ENCODE measurements at places on chromosomes 12 and 14.

DNA sequence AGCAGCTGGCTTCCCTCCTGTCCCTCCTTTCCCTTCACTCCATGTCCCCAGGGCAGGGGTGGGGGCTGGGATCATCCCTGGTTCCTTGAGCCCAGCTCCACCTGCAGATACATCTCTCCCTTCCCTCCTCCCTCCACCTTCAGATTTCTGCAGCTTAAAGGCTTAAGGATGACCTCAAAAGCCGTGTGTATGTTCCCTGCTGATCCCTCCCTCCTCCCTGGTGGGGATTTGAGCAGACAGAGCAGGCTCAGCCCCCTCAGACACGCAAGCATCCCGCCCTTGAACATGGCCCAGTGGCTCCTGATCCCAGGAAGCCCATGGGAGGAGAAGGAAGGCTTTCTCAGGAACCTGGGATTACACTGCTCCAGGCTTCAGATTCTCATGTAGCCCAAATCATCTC, 82.9 kb upstream of the RIN3 start:
- DNase-seq = no peak

DNA sequence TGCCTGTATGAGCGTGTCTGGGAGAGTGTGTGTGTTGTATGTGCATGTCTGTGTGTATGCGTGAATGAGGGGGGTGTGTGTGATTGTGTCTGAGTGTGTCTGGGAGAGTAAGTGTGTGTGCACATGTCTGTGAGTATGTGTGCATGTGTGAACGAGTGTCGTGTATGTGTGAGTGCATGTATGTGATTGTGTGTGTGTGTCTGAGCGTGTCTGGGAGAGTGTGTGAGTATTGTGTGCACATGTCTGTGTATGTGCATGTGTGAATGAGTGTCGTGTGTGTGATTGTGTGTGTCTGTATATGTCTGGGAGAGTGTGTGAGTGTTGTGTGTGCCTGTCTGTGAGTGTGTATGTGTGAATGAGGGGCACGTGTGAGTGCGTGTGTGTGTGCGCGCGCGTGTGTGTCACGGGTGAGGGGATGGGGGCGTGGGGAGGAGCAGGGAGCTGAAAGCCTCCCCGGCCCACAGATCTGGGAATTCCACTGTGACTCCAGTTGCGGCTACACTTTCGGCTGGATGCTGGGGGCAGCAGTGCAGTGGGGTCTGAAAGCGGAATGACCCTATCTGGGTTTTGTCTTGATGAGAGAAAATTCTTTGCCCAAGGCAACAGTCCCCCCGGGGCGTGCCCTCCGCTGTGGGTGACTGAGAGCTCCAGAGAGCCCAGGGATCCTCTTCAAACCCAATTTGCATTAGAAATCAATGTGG, 138.1 kb upstream of the MED13L start:
- no peak for DNase-seq

- DNase-seq = no peak
Observed at GRCh38 chr12:58159941-58160340, 218.6 kb downstream of the ATP23 start.

GRCh38 chr12:23055004-23055403, 430.0 kb downstream of the ETNK1 start:
- DNase-seq = no peak

GRCh38 chr12:68591734-68592418, 18.8 kb upstream of the RAP1B start:
- DNase-seq = no peak

GRCh38 chr14:85533023-85533860, 3.3 kb downstream of the FLRT2 start:
- DNase-seq = no peak

DNA sequence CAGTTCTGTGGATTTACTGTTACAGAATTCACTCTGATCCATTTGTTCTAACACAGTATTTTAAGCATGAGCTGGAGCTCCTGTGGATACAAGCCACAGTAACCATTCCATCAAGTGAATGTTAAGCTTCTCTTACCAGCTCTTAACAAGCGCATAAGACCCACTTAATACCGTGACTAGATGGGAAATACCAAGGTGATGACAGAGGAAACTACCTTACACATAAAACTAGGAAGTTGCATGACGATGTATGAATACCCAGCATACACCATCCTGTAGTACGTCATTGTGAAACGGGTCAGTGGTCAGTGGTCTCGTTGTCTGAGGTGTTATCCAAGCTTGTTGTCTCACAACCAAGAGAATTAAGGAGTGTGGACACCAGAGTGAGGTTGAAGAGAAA, 2.0 kb upstream of the GALC start:
- no peak for DNase-seq

DNA sequence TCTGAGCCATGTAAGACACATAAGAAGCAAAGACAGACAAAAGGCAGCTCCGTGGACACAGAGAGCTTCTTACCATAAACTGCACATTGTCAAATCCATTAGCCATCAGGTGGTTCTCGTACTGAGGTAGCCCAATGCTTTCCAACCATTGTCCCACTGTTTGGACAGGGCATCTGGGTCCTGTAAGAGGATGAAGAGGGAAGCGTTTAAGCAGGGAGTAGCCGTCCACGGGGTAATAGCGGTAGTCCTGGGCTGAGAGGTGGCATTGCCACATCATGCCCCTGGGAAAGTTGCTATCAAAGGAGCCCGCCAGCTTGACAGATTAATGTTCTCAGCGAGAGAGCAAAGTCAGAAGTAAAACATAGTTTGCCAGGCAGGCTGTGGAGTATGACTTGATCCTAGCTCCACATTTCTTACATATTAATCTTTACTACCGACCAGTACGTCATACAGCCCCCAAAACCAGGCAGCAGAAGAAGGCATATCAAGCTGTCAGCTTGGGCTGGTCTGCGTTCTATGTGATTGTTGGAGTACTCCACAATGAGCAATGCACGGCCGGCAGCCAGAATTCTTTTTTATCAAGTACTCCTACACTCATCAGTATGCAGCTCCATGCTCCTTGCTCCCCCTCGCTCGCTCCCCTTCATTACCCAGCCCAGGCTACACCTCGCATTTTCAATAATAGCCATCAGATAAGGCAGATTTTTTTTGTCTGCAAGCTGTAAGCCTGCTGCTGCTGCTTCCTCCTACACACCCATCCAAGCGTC, 493.2 kb upstream of the GARIN6 start:
- no peak for DNase-seq

GRCh38 chr14:90815822-90816662, at the start of gene TTC7B:
TTC7B (minus strand) TSS chr14:90816430; CDS start chr14:90816295, 135 bp downstream.
- no peak for DNase-seq

- no peak for DNase-seq
Observed at GRCh38 chr14:100453930-100454329, 130.8 kb downstream of the SLC25A47 start.

GRCh38 chr12:54390668-54391551, 6.4 kb upstream of the ZNF385A start:
- no peak for DNase-seq

GRCh38 chr12:66860752-66861750, 182.2 kb upstream of the GRIP1 start:
- peak; percentile 7 for DNase-seq

- DNase-seq = peak; percentile 66
Observed at GRCh38 chr12:89352492-89353187, at the start of gene DUSP6. DUSP6 (minus strand) TSS chr12:89352501; CDS start chr12:89352039, 462 bp downstream.

DNA sequence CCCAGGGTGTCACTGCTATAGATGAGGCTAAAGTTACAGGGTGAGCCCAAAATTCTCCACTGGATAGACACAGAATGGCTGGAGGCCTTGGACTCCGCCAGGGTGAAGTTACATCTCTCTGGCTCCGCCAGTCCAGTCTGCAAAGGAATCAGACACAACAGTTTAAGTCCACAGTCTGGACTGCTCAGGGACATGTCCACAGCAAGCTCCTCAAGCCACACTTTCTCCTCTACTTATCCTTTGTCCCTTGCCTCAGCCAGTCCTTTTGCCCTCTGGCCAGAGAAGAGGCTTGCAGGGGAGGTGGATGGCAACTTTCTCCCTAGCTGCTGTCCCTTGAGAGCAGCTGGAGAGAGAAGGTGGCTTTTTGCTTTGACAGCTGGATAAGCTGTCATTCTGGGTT, 28.0 kb downstream of the PTPRB start:
- no peak for DNase-seq

DNA sequence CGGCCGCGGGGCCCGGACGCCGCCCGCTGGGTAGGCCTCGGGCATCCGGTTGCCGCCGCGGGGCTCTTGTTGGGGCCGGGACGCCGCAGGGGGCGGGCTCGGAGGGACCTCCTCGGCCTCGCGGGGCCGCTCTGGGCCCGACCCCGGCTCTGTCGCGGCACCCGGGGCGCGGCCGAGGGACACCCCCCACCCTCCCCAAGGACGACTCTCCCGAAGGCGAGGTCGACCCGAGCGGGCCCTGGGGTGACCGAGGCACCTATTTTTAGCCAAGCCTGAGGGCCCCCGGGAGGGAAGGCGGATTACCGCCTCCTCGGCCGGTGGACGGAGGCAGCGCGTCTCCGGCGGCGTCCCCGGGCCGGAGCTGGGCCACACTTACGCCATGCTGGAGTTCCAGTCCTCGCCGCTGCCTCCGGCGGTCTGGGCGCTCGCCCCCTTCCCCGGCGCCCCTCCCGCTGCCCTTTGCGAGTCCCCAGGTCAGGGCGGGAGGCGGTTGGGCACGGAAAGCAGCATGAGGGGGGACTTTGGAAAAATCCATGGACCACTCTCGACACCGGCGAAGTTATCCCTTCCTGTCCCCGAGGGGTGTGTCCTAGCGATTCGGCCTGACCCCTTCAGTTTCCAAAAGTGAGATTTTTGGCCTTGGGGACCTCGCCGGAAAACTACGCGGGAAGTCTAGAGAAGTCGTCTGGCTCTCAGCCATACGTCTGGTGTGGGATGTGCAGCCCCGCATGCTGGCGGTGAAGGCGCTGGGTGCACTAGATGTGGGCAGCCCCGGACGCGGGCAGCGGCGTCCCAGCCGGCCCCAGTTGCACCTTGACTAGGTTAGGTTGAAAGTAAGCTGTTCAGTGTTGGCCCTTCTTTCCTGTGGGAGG, 699 bp downstream of the KTN1 start:
- peak; percentile 2 for DNase-seq

GRCh38 chr12:57309420-57309819, 58.4 kb upstream of the STAC3 start:
- no peak for DNase-seq

DNA sequence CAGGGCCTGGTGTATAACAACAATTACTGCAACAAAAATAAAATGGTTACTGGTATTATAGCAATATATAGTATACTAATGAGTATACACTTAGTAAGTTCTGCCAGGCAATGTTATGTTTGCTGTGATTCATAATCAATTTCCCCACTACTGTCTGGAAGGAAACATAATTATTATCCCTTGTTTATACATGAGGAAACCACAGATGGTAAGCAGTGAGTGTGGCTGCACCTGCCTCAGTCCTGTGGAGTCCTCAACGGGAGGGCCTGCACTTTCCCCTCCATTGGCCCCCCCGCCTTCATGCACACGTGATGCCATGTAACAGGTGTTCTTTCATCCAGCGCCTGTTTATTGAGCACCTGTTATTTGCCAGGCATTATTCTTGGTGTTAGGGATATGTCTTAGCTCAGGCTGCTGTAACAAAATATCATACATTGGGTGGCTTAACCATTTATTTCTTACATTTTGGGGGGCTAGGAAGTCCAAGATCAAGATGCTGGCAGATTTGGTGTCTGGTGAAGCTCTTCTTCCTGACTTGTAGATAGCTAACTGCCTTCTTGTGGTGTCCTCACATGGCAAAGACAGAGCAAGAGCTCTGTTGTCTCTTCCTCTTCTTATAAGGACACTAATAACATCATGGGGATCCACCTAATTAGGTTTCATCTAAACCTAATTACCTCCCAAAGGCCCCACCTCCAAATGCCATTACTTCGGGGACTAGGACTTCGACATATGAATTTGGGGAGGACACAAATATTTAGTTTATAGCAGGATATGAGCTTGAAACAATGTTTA, 59.5 kb upstream of the CHGA start:
- DNase-seq = no peak

DNA sequence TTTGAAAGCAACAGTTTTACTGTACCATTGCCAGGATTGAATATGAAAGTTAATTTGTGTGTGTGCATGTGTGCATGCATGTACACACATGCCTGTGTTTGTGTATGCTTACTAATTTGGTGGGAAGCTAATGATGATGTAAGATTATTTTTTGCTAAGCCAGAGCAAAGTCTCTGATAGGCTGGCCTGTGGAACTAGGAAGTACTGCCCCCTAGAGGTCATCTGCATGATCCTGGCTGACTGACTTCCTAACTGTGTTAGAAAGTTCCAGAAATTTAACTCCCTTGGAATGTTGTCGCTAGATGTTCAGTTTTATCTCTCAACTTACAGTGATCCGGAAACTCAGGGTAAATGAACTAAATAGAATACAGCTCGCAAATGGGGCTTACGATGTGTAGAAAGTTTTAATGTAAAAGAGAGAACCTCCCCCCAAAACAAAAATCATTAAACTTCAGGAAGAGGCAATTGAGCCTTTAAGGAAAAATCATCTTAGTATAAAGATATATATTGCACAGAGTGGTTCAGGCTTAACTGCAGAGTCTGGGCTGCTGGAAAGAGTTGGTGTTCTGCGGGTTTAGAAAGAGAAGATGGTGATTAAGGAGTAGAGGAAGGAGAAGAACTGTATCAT, 34.3 kb upstream of the SLC38A1 start:
- DNase-seq = peak; percentile 11

GRCh38 chr12:28893365-28893764, 255.7 kb upstream of the FAR2 start:
- no peak for DNase-seq

- no peak for DNase-seq
Observed at GRCh38 chr14:56598519-56598918, 18.9 kb downstream of the TMEM260 start.

Measured in stimulated activated CD4-positive, alpha-beta T cell treated with anti-CD3 and anti-CD28 coated beads, Interleukin-1b, Interleukin-23, amount 100 ng/mL, for 1 hour (primary cell).